ENCODE measurements at places on chromosomes 7 and 10.
A peak's percentile ranks its signal among the peaks of the same experiment; 100 is the strongest.

GRCh38 chr7:105782391-105783042 is 93.9 kb downstream of the ATXN7L1 start:
- DNase-seq, result no peak

GRCh38 chr10:98414578-98414931 is 427 bp downstream of the PYROXD2 start:
- DNase-seq, result no peak

DNA sequence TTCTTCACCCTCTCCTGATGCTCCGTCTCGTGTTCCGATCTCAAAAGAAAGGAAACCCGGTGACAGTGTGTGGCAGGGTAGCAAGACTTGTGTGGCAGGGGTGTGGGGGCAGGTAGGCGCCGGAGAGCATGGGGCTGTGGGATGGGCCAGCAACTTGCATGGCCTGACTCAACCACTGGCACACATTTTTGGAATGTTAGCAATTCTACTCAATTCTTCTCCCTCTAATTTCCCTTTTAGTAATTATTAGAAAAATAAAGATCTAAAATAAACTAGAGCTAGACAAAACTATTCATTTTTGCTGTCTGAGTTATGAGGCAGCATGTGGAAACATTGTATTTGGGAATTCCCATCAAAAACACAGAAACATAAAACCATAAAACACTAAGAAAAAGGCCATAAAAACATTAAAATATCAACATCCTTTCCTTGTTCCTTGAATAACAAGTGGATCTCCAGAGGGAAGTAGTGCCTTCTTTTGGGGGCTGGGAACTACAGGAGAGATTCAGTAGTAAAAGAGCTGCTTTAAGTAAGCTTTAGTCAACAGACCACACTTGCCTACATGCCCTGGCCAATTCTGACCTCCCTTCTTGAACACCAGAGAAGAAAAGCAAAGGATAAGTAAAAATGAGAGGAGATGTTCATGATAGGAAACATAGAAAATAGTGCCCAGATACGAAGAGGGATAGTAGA is 21.8 kb downstream of the SEMA3C start:
- no peak for DNase-seq

DNA sequence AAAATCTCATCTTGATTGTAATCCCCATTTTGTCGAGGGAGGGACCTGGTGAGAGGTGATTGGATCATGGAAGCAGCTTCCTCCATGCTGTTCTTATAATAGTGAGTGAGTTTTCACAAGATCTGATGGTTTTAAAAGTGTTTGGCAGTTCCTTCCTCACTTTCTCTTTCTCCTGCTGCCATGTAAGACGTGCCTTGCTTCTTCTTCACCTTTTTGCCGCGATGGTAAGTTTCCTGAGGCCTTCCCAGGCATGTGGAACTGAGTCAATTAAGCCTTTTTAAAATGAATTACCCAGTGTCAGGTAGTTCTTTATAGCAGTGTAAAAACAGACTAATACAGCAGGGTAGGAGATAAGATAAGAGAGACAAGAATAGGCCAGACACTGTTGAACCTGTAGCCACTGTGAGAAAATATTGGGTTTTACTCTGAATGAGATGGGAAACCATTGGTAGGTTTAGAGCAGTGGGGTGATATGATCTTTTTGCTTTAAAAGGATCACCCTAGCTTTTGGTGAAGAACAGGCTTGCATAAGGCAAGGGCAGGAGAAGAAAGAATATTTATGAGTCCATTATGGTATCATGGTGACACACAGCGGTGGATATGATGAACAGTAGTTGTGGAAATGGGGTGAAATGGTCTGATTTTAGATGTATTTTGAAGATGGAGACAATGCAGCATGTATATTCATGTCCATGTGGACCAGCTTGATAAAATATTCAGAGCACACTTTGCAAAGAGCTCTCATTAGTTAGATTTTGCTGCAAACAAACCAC is 11.5 kb downstream of the OR6B1 start:
- DNase-seq, result no peak

GRCh38 chr7:82318786-82319185 is 124.8 kb downstream of the CACNA2D1 start:
- no peak for DNase-seq

DNA sequence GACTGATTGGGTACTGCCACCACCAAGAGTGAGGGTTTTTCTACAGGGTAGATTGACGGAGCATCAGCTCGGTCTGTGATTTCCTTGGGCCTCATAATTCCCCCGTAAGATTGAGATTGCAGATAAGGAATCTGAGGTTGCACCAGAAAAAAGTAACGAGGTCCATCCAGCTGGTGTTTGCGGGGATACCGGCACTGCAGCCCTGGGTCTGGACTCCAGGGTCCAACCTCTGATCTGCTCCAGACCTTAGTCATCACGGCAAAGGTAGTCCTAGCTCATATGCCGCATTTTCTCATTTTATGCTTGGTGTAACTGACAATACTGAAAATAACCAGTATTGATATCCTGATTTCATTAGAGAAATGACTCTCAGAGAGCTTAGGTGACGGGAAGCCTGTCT is 3.9 kb downstream of the CARD11 start:
- no peak for DNase-seq

DNA sequence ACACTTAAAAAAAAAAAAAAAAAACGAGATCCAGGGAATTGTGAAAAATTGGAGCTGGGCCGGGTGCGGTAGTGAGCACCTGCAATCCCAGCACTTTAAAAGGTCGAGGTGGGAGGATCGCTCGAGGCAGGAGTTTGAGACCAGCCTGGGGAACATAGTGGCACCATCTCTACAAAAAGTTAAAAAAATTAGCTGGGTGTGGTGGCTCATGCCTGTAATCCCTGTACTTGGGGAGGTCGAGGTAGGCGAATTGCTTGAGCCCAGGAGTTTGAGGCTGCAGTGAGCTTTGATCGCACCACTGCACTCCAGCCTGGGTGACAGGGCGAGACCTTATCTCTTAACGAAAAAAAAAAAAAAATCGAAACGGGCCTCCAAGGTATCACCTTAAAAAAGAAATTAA is 2.0 kb downstream of the CLDN4 start:
- no peak for DNase-seq

GRCh38 chr10:101137271-101137670 is 6.2 kb downstream of the TLX1 start:
- no peak for DNase-seq

DNA sequence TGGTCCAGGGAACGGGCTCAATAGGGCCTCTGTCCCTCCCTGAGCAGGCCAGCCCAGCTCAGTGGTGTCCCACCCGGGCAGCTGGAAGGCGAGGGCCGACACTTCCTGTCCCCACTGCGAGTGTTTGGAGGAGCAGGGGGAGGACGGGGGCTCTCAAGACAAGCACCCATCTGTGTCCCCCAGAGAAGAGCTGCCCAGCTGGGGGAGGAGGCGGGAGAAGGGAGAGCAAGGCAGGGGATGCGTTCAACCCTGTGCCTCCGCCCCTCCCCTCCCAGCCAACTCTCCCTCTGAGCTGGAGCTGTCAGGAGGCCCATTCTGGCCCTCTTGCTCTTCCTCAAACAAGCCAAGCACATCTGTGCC is 35.7 kb downstream of the ZCCHC24 start:
- no peak for DNase-seq

DNA sequence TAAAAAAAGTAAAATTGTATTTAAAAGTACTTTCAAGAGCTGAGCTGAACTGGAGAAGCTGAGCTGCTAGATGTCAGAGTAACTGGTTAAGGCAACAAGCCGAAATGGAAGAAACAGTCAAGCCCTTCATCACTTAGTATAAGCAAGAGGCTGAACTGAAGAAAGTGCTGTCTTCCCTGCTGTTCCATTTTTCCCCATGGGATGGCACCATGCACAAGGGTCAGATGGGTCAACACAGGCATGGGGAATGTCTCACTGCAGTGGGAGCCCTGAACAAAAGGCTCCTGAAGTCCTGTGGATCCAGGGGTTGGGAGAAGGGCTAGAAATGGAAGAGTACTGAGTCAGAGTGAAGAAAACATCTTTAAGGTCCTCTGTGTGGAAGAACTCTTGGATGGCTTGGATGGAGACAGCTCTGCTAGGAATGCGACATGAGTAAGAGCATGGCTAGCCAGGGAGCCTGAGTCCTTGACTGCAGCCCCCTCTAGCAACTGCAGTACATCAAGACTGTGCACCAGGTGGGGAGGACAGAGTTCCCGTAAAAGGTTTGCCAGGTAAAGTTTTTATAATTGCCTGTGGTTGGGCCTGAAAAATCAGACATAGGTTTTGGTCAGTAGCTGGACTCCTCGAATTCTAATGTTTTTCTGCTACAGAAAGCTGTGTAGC is 348.3 kb downstream of the GPR158 start:
- DNase-seq, result no peak

DNA sequence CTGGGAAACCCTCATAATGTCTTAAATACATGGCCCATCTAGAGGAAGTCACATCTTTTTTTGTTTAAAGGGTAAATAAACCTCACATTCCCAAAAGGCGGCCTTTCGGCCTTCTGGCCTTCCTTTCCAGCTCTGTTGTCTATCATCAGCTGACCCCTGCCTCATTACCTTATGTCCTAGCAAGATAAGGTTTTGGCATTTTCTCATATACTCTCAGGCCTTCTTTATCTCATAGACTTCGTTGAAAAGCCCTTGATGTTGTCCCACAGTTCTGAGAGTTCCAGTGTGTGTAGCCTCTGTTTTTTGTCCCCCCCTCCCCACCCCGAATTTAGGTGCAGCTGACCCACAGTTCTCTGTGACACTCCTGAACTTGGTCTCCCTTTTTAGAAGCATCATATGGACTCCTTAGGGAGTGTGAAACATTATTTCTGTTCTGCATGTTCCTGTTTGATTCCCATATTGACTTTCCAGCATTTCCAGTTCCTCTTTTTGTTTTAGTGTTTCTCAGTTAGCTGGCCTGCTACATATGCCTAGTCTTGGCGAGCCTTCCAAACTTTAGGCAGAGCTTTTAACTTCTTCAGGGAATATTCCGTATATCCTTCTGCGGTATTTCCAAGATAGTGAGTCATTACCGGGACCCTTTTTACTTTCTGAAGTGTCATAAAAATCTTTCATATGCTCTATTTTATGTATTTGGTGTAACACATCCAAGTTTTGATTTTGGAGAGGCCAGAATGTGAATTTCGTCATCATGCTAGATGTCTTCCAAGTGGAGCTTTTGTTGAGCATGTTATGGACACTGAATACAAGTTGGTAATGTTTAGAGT is 138.5 kb downstream of the LRRC4 start:
- peak; percentile 84 for DNase-seq

DNA sequence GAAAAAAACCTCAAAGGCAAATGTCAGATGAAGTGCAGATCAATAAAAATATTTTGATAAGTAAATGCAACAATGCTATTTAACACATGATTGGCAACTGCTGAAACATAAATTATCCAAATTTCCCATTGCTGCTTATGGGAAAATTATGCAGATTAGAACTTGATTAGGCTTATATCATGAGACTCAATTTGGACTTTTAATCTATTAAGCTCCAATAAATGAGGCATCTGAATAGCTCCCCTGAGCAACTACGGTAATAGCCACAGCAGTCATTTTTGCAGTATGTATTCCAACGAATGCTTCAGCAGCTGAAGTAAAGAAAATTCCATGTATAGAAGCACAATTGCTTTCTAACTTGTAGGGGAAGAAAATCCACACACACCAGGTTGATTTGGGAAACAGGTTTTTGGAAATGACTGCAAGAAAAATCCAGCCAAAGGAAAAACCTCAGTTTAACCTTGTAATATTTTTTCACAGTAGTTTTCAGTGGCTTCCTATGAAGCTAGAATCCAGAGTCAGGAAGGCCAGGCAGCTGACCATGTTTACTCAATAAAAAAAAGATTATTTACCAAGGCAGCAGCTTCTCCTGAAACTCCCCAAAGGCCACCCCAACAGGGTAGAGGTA is 716.1 kb downstream of the KCNMA1 start:
- no peak for DNase-seq

GRCh38 chr7:107824858-107825257 is 21.8 kb upstream of the SLC26A3 start:
- DNase-seq, result no peak

DNA sequence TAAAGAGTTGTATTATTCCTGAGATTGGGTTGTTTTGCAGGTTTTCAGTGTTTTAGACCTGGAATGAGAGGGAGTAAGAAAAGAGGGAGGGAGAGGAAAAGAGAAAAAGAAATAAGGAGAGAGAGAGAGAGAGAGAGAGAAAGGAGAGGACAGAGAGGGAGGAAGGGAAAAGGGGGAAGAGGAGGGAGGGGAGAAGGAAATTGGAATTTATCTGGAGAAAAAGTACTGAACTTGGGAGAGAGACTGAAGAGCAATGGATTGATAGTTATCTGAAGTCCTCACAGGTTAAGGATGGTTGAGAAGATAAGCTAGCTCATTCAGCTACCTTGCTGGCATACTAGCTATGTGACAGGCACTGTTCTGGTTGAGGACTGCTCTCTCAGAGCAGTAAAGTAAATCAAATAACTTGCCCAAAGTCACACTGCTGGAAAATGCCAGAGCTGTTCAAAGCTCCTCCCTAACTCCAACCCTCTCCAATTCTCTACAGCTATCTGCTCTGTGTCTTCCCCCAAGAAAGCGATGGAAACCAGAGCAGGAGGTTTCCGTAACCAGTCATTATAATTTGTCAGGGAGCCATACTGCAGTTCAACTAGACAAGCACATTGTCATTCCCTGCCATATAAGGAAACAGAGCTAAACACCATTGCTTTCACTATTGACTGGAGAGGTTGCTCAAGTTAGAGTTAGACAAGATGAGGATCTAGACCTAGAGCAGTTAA is 10.7 kb downstream of the CALD1 start:
- no peak for DNase-seq

DNA sequence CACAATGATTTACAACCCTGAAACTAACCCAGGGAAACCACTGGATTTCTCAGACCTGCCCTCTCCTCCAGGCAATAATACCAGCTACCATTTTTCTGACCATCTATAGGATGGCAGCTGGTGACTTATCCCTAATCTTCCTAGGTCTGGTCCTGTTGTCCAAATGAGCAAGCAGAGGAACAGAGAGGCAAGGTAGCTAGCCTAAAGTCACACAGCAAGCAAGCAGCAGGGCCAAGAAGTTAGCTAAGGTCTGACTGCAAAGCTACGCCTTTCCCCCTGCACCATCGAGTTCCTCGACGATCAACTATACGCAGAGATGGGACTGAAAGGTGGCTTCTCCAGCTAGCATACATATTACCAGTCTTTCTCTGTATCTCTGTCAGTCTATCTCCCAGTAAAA is 25.3 kb downstream of the ATXN7L1 start:
- no peak for DNase-seq

DNA sequence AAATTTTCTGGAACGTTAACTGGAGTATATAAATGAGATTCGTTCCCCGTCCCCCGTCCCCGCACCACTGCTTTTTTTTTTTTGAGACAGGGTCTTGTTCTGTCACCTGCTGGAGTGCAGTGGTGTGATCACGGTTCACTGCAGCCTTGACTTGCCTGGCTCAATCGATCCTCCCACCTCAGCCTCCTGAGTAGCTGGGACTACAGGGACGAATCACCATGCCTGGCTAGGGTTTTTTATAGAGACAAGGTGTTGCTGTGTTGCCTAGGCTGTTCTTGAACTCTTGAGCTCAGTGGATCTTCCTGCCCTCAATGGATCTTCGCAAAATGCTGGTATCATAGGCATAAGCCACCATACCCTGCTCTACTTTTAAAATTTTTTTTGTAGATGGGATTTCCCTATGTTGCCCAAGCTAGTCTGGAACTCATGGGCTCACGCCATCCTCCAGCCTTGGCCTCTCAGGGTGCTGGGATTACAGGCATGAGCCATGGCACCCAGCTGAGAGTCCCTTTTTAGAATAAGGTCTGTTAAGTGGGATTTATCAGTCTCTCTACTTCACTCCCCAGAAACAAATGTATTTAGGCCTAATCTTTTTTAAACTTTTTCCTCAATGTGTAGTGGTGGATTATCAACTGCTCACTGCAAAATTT is 122.9 kb downstream of the LYZL1 start:
- DNase-seq, result no peak

All from hematopoietic multipotent progenitor cell treated with erythropoietin and hydrocortisone succinate and interleukin-3 and kit ligand, for 8 days (in vitro differentiated cells).